Type B pancreatic cell (in vitro differentiated cells): ENCODE measurements at places on chromosomes 13 and 19.

GRCh38 chr19:4444765-4445741, 12.5 kb downstream of the UBXN6 start:
- DNase-seq, result no peak

- no peak for DNase-seq
These were observed 495 bp downstream of the KCNA7 start for GRCh38 chr19:49071860-49072547.

- DNase-seq, result no peak
These were observed 333.4 kb downstream of the ITGBL1 start for GRCh38 chr13:101785858-101786257.

DNA sequence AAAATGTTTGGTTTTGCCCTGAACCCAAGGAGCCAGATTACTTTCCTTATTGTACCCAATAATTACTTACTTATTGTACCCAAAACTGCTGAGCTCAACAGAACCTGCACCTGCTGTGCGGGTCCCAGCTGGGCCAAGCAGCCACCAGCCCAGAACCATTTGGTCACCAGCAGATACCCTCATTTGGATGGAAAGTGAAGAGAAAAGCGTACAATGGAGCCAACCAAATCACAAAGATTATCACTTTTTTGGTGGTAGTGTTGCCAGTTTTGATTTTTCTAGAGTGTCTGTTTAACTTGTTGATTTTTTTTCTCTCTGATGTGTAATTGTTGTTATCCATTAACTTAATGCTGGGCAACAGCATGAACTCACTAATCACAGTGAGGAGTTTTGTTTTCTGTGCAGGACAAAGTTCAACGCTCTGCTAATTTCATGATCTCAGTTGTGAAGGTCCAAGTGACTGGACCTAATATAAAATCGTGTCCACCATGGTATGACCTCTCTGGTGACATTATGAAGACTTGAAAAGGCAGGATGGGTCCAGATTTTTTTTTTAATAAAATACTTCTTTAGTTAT, 23.8 kb downstream of the SPATA13 start:
- DNase-seq, result no peak

DNA sequence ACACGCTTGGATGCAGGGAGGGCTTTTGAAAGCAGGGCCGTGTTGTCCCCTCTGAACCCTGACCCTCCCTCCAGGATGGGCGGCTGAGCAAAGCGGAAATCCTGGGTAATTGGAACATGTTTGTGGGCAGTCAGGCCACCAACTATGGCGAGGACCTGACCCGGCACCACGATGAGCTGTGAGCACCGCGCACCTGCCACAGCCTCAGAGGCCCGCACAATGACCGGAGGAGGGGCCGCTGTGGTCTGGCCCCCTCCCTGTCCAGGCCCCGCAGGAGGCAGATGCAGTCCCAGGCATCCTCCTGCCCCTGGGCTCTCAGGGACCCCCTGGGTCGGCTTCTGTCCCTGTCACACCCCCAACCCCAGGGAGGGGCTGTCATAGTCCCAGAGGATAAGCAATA, 15.2 kb downstream of the RCN3 start:
- DNase-seq, result no peak

- DNase-seq, result no peak
These were observed 527.0 kb downstream of the GPC6 start for GRCh38 chr13:93753639-93754038.

DNA sequence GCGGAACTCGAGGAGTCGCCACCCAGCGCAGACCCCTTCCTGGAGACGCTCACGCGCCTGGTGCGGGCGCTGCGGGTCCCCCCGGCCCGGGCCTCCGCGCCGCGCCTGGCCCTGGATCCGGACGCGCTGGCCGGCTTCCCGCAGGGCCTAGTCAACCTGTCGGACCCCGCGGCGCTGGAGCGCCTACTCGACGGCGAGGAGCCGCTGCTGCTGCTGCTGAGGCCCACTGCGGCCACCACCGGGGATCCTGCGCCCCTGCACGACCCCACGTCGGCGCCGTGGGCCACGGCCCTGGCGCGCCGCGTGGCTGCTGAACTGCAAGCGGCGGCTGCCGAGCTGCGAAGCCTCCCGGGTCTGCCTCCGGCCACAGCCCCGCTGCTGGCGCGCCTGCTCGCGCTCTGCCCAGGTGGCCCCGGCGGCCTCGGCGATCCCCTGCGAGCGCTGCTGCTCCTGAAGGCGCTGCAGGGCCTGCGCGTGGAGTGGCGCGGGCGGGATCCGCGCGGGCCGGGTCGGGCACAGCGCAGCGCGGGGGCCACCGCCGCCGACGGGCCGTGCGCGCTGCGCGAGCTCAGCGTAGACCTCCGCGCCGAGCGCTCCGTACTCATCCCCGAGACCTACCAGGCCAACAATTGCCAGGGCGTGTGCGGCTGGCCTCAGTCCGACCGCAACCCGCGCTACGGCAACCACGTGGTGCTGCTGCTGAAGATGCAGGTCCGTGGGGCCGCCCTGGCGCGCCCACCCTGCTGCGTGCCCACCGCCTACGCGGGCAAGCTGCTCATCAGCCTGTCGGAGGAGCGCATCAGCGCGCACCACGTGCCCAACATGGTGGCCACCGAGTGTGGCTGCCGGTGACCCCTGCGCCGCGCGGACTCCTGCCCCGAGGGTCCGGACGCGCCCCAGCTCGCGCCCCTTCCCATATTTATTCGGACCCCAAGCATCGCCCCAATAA, 2.3 kb downstream of the AMH start:
- DNase-seq, result no peak
